ENCODE measurements at places on chromosomes 1 and 21. TPM values are rescaled to one million over a fixed set of nuclear protein-coding genes. Genes with fewer than 3 reads are reported as not detected.

DNA sequence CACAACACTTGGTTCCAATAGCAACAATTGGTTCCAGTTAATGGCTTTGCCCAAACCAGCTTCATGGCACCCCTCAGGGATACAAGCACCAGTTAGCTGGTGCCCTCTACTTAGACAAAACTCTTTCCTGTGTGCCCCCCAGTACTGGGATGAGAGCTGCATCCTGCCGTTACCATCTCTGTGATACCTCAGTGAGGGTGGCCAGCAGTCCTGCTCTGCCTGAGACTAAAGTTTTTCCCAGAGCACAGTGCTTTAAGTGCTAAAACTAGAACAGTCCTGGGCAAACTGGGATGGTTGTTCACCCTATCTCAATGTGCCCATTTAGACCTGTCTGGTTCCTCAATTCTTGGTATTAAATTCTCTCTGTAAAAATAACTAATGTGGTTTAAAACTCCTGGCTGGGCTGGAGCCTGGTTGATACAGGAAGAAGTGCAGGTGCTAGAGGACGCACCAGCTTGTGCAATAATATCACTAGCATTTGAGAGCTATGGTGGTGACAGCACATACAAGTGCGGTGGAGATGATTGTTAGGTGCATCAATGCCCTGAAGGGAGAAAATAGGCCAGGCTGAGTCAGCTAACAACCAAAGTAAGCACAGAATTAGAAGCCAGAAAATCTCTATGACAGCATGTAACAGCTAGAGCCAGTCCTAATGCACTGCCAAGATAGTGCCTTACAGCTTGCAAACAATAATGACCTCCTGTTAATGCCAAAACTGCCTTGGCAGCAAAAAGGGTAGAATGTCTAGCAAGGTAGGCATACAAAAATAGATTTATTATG lies 179.8 kb upstream of the GALNT2 start:
- H3K4me1 ChIP-seq = no peaks in the 10 kb centered on the region
- H3K36me3 ChIP-seq = no peaks in the 10 kb centered on the region
- no peak overlapping the region for H3K4me3 ChIP-seq
- peaks cover 7% of the 10 kb centered on the region for H3K27me3 ChIP-seq
- peak; percentile 2 for DNase-seq

- peaks cover 8% of the 10 kb centered on the region for H3K36me3 ChIP-seq
- DNase-seq = no peak
- H3K4me3 ChIP-seq = no peak overlapping the region
- no peak overlapping the region for H3K27ac ChIP-seq
- H3K4me1 ChIP-seq = peaks cover 17% of the 10 kb centered on the region
- no peaks in the 10 kb centered on the region for H3K27me3 ChIP-seq
Observed at GRCh38 chr1:89767618-89768017, 53.2 kb upstream of the LRRC8D start.

DNA sequence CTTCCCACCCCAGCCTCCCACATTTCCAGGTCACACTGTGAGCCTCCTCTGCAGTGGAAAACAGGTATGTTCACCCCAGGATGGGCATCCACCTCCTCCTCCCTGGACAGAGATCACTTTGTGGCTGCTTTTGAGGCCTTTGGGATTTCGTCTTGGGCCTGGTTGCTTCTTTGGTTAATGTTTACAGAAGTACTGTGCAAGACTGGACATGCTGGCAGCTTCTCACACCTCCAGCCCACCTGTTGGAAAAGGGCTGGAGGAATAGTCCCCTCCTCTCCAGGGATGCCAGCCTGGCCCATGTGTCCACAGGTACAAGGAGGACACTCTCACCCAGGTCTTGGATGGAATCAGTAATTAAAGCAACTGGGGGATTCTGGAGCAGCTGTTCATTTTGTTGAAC lies 56.1 kb downstream of the KAZN start:
- H3K27ac ChIP-seq = no peak overlapping the region
- H3K4me1 ChIP-seq = no peaks in the 10 kb centered on the region
- H3K4me3 ChIP-seq = no peak overlapping the region
- no peaks in the 10 kb centered on the region for H3K27me3 ChIP-seq
- DNase-seq = no peak
- no peaks in the 10 kb centered on the region for H3K36me3 ChIP-seq

LYPD8 gene
- total RNA-seq = not detected

DAB1 gene
- total RNA-seq = 2.1 TPM

DNA sequence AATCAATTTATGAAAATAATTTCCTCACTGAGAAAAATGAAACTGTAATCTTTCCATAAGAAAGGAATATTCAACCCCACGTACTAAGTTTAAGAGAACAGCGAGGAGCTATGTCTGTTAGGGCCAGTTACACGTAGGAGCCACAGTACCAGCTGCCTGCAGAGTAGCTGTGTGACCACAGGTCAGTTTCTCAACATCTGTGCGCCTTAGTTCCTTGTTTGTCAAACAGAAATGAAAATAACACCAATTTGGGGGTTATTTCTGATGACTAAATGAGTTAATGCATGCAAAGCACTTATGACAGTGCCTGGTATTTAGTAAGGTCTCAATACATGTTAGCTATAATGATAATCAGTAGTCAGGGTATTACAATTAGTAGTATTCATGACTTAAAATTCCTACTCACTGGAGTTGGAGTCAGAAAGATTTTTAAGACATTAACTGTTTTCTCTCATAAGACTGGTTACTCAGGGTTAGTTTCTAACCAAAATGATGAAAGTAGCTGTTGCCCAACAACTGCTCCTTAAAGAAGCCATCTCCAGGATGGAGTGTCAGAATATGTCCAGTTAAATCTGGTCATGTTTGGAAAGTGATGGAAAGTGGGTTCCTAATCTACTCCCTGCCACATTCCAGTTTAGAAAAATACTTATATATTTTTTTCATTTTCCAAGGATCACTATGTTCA lies 85.8 kb upstream of the ZNF648 start:
- DNase-seq = no peak
- peaks cover 47% of the 10 kb centered on the region for H3K4me1 ChIP-seq

MFSD2A gene
- total RNA-seq = 2.8 TPM

- H3K27ac ChIP-seq = no peak overlapping the region
- DNase-seq = no peak
- no peak overlapping the region for H3K4me3 ChIP-seq
- H3K4me1 ChIP-seq = no peaks in the 10 kb centered on the region
Observed at GRCh38 chr1:62184336-62184735, 10.3 kb upstream of the L1TD1 start.

GRCh38 chr21:42527127-42527488 lies 13.5 kb downstream of the SLC37A1 start:
- no peak overlapping the region for H3K4me3 ChIP-seq
- no peak for DNase-seq
- no peaks in the 10 kb centered on the region for H3K27me3 ChIP-seq
- peaks cover 65% of the 10 kb centered on the region for H3K4me1 ChIP-seq

DNA sequence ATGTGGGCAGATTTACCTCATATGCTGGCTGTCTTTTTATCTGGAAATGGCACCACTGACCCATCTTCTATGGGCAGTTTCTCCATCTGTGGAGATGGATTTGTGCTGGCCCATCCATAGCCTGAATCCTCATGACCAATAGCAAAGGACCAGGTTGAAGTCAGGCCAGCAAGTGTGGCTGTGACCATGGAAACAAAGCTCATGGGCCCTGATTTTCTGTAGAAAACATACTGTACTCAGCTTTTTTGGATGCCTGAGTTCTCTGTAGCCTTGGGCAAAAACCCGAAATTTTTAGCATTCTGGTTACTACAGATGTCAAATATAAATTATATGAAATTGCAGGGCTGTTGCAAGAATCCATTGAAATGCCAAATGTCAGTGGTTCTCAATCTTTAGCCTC lies 155.0 kb downstream of the PLXNA2 start:
- no peak overlapping the region for H3K27ac ChIP-seq
- H3K36me3 ChIP-seq = no peaks in the 10 kb centered on the region
- DNase-seq = no peak
- H3K4me1 ChIP-seq = peaks cover 24% of the 10 kb centered on the region
- no peaks in the 10 kb centered on the region for H3K27me3 ChIP-seq

DNA sequence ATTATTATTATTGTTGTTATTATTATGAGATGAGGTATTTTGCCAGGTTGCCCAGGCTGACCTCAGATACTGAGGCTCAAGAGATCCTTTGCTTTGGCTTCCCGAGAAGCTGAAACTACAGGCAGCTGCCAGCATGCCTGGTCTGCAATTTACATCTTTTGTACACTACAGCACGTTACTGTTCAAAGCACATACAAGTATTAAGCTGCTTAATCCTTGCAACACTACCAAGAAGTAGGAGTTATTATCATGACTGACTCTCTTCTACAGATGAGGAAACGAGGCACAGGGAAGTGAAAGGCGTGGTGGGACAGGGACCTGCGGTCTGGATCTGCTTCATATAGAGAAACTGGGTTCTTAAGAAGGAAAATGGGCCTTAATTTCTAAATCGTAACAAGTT lies 11.6 kb downstream of the ERG start:
- peaks cover 27% of the 10 kb centered on the region for H3K27me3 ChIP-seq
- H3K36me3 ChIP-seq = no peaks in the 10 kb centered on the region
- no peak overlapping the region for H3K27ac ChIP-seq
- no peaks in the 10 kb centered on the region for H3K4me1 ChIP-seq
- no peak overlapping the region for H3K4me3 ChIP-seq

DNA sequence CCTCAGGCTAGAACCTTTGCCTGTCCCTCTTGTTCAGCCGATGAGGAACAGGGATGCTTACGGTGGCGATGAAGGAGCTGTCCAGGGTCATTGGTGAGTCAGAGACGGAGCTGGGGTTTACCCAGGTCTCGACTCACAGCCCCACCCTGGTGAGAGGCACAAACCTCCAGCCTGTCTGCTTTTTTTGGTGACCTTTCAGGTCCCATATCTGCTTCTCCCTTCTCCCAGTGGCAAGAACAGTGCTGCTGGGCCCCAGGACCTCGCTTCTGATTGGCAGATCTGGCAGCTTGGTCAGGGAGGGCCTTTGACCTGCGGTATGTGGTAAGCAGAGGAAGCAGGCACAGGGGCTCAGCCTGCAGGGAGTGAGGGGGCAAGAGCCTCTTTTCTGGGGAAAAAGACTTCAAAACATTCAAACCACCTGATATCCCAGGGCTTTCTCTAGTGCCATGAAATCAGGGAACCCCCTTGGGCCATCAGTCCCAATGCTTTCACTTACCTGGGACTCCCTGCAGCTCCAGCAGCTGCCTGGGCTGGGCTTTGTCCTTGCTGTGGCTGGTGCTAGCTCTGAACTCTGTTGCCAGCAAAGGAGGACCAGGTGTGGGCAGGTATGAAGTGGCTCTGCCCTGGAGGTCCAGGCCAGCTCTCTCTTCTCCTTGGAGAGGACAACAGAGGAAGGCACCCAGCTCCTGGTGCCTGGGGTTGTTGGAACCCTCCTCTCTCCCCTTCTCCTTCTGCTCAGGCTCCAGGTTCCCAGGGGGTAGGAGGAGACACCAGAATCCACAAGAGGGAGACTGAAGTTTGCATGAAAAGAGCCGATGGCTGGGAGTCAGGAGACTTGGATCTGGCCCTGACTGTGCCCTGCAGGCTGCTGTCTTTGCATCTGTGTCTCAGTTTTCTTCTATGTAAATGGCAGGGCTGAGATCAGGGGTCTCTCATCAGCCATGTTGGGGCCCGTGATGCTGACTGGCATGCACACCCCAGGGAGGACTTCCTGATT lies 41.4 kb downstream of the TRIM62 start:
- H3K4me3 ChIP-seq = no peak overlapping the region
- no peak for DNase-seq
- no peaks in the 10 kb centered on the region for H3K36me3 ChIP-seq

CLCA1 gene
- total RNA-seq = not detected

DNA sequence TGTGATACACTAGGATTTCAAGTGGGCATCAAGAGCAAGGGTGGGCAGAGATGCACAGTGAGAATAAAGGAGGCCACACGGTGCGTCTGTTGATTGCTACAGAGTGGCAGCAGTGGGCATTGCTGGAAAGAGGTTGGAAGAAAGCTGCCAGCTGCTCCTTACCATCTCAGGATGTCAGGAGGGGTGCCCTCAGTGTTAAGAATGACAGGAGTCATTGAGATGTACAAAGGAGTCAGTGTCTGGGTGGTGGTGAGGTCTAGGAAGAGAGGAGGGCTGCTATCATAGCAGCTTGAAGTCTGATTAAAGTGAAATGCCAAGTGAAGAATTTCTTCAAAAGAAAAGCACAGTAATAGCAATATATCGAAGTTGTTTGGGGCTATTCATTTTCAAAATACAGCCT lies 992.7 kb downstream of the TTLL7 start:
- no peaks in the 10 kb centered on the region for H3K36me3 ChIP-seq
- H3K27ac ChIP-seq = no peak overlapping the region
- H3K4me1 ChIP-seq = no peaks in the 10 kb centered on the region
- H3K4me3 ChIP-seq = no peak overlapping the region
- peaks cover 1% of the 10 kb centered on the region for H3K27me3 ChIP-seq

- no peak overlapping the region for H3K4me3 ChIP-seq
- no peak for DNase-seq
- H3K27me3 ChIP-seq = no peaks in the 10 kb centered on the region
- no peaks in the 10 kb centered on the region for H3K4me1 ChIP-seq
Observed at GRCh38 chr1:34060187-34060730, 104.8 kb downstream of the CSMD2 start.

PADI4 gene
- 0.17 TPM for total RNA-seq

GRCh38 chr21:43362321-43362791 lies 64.6 kb downstream of the SIK1 start:
- peaks cover 46% of the 10 kb centered on the region for H3K4me1 ChIP-seq
- H3K27ac ChIP-seq = peak overlapping the region; percentile 96
- peak overlapping the region; percentile 77 for H3K4me3 ChIP-seq
- no peaks in the 10 kb centered on the region for H3K27me3 ChIP-seq

SLC27A3 gene
- 22.9 TPM for total RNA-seq

DNA sequence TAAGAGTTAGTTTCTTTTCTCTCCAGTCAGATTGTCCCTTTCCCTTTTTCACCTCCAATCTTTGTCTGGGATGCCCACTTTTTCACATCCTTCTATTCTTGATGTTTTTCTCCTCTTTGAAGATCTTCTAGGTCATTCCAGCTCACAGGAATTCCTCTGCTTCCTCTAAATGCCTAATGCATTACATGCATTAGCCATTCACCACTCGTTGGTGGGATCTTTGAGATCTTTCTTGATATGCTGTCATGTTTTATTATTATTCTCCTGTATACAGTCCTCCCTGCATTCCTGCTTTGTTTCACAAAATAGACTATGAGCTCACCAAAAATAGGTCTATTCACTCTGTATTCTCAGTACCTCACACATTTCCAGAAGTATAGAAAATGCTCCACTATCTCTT lies 129.0 kb downstream of the LYPLAL1 start:
- H3K4me3 ChIP-seq = no peak overlapping the region
- H3K36me3 ChIP-seq = no peaks in the 10 kb centered on the region
- DNase-seq = no peak
- H3K4me1 ChIP-seq = no peaks in the 10 kb centered on the region

DNA sequence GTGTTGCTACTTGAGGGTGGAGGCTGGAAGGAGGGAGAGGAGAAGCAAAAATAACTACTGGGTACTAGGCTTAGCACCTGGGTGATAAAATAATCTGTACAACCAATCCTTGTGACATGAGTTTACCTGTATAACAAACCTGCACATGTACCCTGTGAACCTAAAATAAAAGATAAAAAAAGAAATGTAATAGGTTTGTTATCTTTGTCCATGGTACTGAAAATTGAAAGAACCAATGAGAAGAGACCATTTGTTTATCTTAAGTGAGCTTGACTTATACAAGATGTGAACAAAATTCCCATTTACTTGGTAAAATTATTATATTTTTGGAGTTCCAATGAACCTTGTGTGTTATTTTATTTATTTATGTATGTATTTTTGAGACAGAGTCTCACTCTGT lies 11.1 kb upstream of the USP25 start:
- H3K27me3 ChIP-seq = peaks cover under 1% of the 10 kb centered on the region
- H3K4me3 ChIP-seq = no peak overlapping the region
- H3K4me1 ChIP-seq = no peaks in the 10 kb centered on the region
- H3K27ac ChIP-seq = no peak overlapping the region

- no peak for DNase-seq
- no peak overlapping the region for H3K27ac ChIP-seq
- H3K4me3 ChIP-seq = no peak overlapping the region
- no peaks in the 10 kb centered on the region for H3K4me1 ChIP-seq
- H3K36me3 ChIP-seq = no peaks in the 10 kb centered on the region
Observed at GRCh38 chr1:157201767-157202166, 63.6 kb upstream of the ETV3 start.

All from activated CD4-positive, alpha-beta T cell treated with anti-CD3 and anti-CD28 coated beads, Interleukin-2, amount 10 ng/mL, durations not matched to agents 7 days and 5 days (primary cell).